Mesenchymal stem cell (in vitro differentiated cells and primary cell): ENCODE measurements at places on chromosomes 11 and 22.
A peak's percentile ranks its signal among the peaks of the same experiment; 100 is the strongest.

GRCh38 chr11:120680322-120680721, 168.8 kb downstream of the GRIK4 start:
- no peak for DNase-seq

DNA sequence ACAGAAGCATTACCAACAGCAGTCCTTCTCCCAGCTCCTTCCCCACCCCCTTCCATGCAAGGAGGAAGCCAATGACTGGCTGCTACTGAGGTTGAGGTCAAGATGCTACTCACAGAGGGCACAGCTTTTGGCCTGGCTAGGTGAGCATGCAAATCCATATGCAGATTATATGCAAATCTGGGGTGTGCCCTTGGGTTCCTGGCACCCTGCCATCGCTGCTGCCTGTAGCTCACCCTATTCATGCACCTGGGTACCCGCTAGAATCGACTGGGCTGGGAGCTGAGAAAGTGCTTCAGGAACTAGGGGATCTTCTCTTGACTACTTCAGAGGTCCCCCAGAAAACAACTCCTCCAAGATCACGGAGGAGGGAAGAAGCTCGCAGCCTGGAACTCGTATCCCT, 4.0 kb downstream of the DSCAML1 start:
- DNase-seq, result no peak

DNA sequence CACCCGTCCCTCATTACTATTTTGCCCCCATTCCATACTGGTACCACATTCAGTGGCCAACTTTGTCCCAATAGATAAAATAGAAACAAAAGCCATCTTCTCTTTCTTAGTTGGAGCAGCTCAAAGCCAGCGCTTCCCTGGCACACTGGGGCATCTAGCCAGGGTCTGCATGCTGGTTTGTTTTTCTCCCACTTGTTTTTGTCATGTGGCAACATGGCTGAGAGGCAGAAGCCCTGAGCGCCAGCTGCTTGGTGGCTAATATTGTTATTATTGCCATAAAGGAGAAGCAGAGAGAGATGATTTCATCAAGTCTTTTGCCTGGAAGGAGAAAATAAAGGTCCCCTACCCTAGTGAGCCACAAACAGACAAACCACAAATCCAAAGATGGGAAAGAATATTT, 48.4 kb upstream of the CRTAM start:
- DNase-seq, result no peak

- DNase-seq, result no peak
Measured at GRCh38 chr11:46065681-46066080, 55.6 kb downstream of the PHF21A start.

GRCh38 chr11:62004473-62004872, 37.0 kb upstream of the FTH1 start:
- peak; percentile 79 for DNase-seq

- DNase-seq, result peak; percentile 24
Measured at GRCh38 chr22:30239488-30240405, 6.8 kb downstream of the LIF start.

DNA sequence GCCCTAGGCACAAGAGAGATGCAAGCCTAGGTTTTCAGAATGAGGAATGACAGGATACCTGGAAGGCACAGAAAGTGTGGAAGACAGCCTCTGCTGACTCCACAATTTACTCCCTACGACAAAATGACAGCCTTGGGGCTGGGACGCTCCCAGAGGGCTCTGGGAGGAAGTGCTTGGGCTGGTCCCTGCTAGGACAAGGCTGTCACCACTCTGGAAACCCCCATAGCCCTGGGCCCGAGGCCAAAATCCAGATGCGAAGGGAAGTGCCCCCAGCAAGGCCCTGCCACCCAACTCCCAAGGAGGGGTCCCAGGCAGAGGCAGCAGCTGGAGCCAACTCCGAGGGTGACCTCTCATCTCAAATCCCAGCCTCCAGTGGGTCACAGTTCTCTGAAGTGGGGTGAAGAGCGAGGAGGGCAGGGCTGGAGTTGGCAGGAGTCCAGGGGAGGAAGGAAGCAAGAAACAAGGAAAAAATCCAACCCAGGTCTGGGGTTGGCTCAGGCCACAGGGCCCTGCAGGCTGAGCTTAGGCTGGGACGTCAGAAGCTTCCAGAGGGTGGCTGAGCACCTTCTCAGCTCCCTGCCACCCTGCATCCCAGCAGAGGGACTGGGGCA, 6.3 kb upstream of the CDC42EP2 start:
- peak; percentile 58 for DNase-seq

GRCh38 chr11:6617315-6617781, 1.9 kb downstream of the TPP1 start:
- peak; percentile 89 for DNase-seq

DNA sequence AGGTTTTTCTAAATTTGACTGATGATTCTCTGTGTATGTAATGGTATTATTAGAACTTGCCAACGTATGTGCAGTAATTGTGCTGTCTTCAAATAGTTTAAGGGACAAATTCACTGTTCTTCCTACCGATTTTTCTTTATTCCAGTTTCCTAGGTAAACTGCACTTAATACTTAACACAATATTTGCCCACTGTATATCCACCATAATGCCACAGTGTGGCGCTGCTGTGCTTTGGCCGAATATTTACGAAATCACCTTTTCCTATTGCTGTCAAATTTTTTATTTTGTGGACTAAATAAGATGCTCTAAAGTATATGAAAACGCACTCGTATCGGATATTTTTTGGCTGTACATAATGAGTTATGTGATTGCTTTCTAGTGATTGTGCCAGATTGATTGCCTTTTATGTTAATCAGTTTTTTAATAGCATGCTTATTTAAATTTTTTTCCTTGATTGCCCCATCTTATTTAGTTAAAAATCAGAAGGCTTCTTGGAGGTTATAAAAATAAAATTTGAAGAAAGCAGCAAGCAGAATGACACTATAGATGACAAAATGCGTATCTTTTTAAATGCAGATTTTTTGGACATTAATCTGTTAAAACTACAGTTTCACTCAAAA, 10.5 kb downstream of the AASDHPPT start:
- DNase-seq, result peak; percentile 70

DNA sequence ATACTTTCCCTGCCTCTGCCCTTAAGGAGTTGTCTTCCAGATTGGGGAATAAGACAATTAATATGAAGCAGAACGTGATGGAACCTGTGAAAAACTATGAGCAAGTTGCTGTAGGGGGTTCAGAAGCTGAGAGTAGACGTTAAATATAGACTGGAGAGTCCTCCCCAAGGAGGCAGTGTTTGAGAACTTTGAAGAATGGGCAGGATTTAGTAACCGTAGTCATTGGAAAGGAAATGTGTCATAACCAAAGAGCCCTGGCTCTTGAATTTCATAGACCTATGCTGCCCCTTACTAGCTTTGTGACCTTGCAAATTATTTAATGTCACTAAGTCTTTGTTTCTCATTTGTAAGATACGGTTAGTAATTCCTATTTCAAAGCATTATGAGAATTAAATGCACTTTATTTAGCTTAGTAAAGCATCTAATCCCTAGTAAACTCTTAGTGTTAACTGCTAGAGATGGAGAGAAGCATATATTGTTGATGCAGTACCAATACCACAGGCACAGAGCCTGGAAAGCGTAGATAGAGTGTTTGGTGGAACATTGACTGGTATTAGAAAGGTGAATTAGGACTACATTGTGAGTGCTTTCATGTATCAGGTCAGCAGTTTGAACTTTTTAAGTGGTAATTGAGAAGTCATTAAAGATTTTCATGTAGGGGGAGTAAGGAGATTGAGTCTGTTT, 54.1 kb downstream of the MCAM start:
- DNase-seq, result peak; percentile 74

DNA sequence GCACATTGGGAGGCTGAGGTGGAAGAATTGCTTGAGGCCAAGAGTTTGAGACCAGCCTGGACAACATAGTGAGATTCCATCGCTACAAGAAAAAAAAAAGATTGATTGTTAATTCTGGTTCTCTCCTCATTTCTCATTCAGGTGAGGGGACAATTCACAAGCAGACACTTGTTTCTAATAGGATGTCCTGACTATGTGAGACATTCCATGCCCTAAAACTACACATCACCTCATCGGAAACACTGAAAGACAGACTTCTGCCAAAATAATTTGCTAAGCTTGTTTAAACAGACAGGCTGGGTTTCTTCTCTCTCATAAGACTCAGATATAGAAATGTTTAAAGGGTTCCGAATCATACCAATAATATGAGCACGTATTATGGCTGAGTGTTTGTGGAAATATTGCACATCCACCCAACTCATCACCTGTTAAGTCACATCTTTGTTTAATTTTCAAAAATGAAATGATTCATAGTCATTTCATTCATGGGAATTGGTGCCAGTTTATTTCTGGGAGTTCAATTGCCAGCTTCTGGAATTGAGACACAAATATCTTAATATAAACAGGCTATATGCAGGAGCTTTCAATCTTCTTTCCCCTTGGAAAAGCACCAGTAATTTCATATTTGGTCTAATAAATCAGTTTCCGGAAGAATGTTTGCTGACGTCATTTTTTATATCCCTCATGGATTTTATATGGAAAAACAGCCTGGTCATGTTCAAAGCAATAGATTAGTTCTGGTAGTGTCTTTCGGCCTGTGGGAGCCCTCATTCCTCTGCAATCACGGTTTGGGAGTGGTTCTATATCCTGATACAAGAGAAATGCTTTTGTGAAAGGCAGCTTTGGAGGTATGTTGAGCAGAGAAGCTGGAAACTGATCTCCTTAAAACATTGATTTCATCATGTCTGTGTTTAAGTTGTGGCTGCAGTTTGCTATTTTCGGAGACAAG, 87.0 kb downstream of the BDNF start:
- DNase-seq, result no peak

DNA sequence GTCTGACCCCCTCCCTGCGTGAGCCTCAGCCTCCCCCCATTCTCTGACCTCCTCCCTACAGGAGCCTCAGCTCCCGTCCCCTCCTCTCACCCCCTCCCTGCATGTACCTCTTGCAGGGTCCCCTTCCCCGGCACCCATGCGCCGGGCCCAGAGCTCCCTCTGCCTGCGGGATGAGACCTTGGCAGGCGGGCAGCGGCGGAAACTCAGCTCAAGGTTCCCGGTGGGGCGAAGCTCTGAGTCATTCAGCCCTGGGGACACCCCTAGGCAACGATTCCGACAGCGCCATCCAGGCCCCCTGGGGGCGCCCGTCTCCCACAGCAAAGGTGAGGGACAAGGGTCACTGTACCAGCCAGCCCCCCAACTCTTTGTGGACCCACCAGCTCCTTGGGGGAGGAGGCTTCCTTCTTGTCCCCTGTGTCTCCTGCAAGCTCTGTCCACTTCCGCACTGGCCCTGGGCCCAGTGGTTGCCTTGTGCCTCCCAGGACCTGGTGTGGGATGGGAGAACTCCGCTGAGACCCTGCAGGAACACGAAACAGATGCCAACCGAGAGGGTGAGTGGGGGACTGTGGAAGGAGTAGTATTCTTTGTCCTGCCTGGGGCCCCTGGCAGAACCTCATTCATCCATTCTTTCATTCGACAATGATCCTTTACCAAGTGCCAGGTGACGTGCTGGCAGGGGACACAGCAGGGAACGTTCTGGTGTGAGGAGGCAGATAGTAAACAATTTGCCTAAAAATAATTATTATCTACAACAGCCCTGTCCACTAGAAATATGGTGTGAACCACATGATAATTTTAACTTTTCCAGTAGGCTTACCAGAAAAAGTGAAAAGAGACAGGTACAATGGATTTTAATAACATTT, 3.7 kb upstream of the RPS6KA4 start:
- peak; percentile 88 for DNase-seq

DNA sequence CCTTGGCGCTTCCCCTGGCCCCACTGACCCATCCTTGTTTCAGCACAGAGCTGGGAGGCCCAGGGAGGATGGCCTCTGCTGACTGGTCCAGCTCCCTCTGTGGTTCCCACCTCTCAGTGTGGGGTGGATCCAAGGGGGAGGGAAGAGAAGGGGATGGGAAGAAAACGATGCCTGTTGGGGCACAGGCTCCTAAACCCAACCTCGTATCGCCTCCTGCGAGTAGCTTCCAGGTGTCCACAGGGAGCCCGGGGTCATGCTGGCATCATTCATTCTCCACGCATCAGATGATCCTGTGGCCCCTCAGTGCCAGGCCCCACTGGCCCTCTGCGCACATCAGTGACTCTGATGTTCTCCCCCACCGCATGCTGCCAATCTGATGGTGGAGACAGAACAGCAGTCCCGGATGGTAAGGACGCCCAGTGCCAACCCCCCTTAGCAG, 5.1 kb downstream of the MYEOV start:
- DNase-seq, result peak; percentile 50

- DNase-seq, result no peak
Measured at GRCh38 chr11:28962502-28962901, 854.3 kb downstream of the METTL15 start.

- DNase-seq, result no peak
Measured at GRCh38 chr11:82906931-82907330, 5.4 kb downstream of the DDIAS start.

DNA sequence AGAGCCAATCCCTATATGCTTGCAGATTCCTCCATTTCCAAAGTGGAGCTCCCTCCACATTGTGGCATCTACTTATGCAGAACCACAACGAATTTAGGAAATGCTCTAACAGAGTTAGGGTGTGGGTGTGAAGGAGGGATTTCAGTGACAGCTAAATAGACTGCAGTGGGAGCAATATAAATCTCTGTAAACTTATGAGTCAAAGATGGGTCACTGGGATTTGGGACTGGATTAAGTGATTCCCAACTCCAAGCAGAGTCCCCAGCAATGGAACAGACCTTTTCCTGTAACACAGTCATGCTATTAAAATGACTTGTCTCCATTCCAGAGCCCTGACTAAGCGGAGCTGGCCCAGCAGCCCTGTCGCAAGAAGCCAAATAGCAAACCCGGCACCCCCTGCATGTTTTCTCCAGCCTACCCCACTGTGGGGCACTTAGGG, 36.6 kb downstream of the RPL27A start:
- peak; percentile 95 for DNase-seq

- DNase-seq, result no peak
Measured at GRCh38 chr11:13228572-13228971, 49.0 kb upstream of the BMAL1 start.

DNA sequence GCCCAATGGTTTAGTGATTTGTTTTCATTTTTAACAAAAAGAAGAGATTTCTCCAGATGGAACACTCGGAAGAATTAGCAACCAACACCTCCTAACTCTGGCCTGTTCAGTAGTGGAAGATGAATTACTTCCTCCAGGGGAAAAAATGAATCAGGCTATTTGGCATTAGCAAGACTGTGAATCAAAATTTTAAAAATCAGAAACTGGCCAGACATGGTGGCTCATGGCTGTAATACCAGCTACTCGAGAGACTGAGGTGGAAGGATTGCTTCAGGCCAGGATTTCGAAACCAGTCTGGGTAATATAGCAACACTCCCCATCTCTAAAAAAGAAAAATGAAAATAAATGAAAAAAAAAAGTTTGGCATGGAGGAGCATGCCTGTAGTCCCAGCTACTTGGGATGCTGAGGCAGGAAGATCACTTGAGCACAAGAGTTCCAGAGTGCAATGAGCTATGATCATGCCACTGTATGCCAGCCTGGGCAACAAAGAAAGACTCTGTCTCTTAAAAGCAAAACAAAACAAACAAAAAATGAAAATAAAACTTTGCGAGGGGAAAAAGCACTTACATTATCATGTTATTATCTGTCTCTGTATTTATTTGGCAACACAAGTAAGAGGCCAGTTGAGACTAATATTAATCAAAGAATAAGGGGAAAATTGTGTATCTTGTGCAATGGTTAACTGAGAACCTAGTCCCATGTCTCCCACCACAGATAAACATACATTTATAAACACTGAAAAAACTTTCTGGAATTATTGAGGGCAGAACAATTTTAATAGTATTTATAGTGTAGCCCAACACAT, 796.3 kb upstream of the ANO3 start:
- DNase-seq, result peak; percentile 2

- DNase-seq, result no peak
Measured at GRCh38 chr22:36829370-36830002, 12.7 kb upstream of the PVALB start.
